ENCODE measurements at places on chromosomes 3 and 15. TPM values are rescaled to one million over a fixed set of nuclear protein-coding genes. Genes with fewer than 3 reads are reported as not detected.

GRCh38 chr3:197375001-197375441 is 76.6 kb upstream of the DLG1 start:
- DNase-seq: no peak

DNA sequence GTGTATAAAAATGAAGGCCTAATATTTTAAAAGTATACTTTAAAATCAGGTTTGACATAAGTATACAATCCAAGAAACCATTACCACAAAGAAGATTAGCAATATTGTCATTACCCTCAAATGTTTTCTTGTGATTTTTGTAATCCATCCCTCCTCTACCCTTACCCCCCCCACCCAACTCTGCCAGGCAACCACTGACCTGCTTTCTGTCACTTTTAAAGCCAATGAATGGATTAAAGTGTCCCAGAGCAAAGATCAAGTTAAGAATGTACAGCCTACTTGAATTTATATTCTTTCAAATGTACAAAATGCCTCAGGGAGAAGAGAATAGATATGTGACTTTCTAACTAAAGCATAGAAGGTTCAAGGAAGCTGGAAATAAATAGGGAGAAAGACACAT is 1038.8 kb upstream of the GBE1 start:
- DNase-seq: no peak

DNA sequence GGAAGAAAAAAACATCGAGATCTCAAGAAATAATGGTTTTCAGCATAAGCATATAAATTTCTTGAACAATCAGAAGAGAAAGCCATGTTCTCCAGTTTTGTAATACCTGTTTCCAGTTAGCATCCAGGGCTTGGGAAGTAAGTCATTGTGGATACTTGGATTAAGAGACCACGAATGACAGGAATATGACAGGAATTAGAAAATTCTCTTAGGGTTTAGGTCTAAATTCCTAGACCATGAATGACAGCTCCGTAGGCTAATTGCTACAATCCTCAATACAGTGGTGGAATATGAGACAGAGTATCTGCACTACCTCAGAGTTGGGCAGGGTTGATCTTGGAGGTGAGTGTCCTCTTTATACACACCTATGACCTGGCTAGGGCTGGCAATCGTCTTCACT is 517.5 kb downstream of the NTRK3 start:
- no peak for DNase-seq

DNA sequence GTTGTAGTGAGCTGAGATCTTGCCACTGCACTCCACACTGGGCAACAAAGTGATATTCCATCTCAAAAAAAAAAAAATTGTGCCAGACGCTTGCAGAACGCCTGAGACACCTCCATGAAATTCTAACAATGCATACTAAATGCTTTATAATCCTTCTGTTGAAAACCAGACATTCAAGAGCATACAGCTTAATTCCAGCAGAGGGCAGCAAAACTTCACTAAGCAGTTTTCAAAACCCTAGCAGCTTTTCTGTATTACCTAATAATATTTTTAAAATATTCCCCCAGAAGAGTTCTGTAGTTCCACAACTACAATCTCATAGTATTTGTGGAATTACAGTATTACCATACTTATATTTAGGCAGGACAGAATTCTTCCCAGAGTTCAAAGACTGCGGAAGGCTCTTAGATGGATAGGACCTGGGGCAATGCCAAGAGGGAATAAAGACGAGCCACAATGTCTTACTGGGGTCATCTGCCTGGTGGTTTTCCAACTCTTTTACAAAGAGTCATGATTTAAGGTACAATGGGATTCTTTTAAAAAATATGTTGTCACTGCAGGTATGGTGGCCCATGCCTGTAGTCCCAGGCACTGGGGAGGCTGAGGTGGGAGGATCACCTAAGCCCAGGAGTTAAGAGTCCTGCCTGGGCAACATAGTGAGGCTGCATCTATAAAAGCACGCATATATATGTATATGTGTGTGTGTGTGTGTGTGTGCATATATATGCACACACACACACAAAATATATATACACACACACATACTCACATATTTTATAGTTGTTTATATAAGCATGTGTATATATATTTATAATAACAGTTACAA is 19.6 kb upstream of the TASOR start:
- peak; percentile 21 for DNase-seq

DNA sequence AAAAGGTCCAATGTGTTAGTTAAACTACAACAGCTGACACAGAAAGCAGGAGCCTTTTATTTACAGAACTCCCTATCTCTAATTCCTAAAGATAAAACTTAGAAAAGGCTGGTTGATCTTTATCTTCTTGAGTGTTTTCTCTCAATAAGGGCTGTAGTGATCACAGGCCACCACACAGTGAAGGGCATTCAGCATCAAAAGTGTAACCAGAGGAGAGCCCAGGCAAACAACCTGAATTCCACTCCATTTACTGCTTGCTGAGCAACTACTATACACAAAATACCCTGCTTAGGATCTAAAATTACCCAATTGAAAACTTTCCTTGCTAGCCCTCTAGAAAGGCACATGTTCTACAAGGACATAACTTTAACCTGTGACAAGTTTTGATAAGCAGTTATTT is 122.7 kb downstream of the MEIS2 start:
- no peak for DNase-seq

- peak; percentile 72 for DNase-seq
Measured at GRCh38 chr3:71069797-71070196, 513.7 kb downstream of the FOXP1 start.

DNA sequence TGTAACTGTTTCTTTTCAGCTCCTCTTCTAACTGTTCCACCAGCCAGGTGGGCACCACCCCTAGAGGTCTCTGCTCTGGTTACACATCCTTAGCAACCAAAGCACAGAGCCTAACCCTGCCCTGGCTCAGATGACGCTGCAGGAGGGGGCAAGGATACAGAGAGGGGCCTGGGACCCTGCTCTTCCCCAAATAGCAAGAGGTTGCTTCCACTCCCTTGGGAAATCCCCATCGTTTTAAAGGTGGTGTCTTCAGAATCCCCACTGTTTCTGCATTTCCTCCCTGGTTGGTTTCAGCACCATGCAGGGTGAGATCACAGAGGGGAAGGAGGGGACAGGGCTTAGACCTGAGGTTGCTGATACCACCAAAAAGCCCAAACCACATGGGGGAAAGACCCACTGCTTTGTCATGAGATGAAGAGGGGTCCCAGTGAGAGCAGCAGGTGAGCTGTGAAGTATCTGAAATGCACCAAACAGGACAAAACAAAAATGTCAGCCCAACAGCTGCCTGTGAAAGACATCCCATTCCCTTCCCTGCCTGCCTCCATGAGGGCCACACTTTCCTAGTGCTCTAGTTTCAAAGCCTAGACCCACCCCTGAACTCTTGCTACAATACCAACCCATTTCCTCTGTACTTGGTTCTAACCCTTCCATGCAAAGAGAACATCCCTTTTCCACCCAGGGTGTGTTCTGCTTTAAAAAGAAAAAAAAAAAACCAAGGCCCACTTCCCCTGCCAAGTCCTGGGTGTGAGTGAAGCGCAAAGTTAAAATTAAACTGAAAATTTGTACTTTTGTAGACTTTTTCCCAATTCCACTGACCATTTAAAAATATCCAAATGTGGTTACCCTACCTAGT is 29.0 kb downstream of the ANP32A start:
- peak; percentile 78 for DNase-seq

DNA sequence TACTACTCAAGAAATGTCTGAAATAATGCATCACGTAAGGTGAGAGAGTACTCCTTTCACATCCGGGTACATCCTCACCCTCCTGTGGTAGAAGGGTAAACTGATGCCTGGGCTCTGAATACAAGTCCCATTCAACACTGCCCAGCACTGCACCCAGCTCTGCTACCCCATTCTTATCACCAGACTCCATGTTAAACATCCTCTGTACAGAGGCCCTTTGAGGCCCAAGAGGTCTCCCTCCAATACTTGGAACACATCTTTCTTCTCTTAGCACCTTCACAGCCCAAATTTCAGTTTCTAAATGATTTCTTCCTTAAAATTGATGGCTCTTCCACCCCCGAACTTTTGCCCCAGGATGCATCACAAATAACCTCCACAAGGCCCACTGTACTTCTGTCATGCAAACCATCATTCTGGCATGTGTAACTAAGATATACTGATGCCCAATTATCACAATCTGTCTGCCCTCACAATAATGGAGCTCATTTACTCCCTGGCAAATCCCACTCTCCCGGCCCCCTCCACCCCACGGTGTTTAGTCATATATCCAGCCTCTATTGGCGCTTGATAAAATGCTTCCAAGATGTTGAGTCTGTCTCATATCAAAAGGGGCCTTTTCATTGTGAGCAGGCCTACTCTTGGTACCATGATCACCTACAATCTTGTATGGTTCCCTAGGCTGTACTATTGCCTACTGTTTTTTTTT is 12.6 kb upstream of the GPX1 start:
- no peak for DNase-seq

DNA sequence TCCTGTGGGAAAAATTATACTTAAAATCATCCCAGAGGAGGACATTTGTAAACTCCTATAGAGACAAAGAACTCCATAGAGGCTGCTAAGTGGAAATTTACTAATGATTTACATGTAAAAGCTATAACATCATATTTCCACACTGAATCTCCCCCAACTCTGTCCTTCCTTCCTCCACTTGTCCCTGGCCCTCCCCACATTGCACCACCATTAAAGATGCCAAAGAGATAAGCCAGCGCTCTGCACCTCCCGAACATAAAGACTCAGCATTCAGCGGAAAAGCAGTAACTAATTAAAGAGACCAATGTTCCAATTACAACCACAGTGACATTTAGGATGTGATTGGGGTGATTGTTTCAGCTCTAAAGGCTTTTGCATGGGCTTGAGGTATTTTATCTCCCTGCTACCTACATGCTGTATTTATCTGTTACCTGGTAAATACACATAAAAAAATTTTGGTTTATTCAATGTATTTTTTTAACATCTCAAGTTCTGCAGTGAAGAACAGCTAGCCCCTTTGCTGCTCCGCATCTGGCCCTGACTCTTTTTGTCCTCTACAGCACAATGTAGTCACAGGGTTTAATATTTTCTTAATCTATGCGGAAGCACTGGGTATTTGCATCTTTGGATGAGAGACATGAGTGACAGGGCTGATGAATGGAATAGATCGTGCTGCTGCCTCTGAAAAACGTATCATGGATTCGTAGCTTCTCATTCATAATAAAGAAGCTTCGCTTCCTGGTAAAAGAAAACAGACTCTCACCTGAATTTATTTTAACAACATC is 35.3 kb upstream of the B3GNT5 start:
- DNase-seq: no peak

Gene SI
- total RNA-seq: not detected

DNA sequence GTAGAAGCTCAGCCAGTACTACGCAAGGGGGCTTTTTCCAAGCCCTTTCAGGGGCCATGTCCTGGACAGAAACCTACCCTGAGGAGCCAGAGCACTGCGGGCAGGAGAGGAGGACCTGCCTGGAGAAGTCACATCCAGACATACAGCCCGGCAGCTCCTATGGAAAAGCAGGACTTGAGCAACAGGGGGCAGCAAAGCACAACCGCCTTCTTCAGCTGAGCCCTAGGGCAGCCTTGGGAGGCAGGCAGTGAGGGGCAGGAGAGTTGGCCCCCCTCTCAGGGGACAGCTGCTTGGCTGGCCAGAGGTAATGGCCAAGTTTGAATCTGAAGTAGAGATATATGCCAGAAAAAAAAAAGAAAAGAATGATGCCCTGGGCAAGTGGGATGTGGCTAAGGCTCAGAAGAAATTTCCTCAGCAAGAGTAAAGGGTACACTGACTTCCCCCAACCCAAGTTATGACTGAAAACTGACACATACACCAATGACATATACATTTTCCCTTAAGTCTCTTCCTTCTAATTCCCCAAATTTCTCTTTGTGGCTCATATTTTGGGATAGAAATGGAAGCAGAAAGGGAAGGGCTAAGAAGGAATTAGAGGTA is 56.9 kb downstream of the CYP19A1 start:
- DNase-seq: peak; percentile 14

- no peak for DNase-seq
Measured at GRCh38 chr3:47429476-47430270, 46.1 kb downstream of the SCAP start.

Gene TERC
- 20.0 TPM for total RNA-seq

GRCh38 chr3:95082191-95082590 is 1019.3 kb downstream of the NSUN3 start:
- no peak for DNase-seq

Data from activated naive CD8-positive, alpha-beta T cell treated with anti-CD3 and anti-CD28 coated beads for 36 hours (primary cell).